T-helper 22 cell (primary cell): ENCODE measurements at places on chromosomes 2 and 18.

GRCh38 chr2:130381619-130382018, 25.8 kb downstream of the PTPN18 start:
- no peak for DNase-seq

- DNase-seq, result no peak
Measured at GRCh38 chr2:144146076-144146475, 373.8 kb downstream of the ZEB2 start.

GRCh38 chr2:99469394-99469793, 20.4 kb downstream of the REV1 start:
- no peak for DNase-seq

GRCh38 chr2:140717481-140717880, 1413.3 kb downstream of the LRP1B start:
- no peak for DNase-seq

GRCh38 chr2:184927040-184927439, 328.7 kb downstream of the ZNF804A start:
- no peak for DNase-seq

GRCh38 chr2:171889808-171890207, 4.2 kb downstream of the SLC25A12 start:
- no peak for DNase-seq
